Stimulated activated CD4-positive, alpha-beta T cell treated with anti-CD3 and anti-CD28 coated beads, Interleukin-2, amount 100 ng/mL, for 24 hours (primary cell): ENCODE measurements at places on chromosomes 3 and 15.

GRCh38 chr3:125398952-125399351 is 23.8 kb upstream of the ZNF148 start:
- DNase-seq, result no peak

- DNase-seq, result no peak
These were observed 69.8 kb downstream of the CPN2 start for GRCh38 chr3:194281306-194281705.

DNA sequence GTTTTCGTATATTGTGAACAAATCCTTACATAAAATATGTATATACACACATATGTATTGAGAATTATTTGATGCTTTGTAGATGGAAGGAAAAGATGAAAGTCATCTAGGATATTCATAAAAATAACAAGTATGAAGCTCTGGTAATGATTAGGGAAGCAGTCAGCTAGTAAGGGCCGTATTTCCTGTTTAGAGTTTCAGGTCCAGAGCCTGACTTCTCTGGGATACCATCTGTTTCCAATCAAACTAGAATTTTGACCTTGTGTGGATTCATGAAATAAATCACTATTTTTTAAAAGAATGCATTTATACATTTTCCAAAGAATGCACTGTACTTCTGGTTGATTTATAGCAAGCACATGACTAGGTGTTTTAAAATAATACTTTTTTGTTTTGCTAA is 156.1 kb upstream of the CGNL1 start:
- no peak for DNase-seq

DNA sequence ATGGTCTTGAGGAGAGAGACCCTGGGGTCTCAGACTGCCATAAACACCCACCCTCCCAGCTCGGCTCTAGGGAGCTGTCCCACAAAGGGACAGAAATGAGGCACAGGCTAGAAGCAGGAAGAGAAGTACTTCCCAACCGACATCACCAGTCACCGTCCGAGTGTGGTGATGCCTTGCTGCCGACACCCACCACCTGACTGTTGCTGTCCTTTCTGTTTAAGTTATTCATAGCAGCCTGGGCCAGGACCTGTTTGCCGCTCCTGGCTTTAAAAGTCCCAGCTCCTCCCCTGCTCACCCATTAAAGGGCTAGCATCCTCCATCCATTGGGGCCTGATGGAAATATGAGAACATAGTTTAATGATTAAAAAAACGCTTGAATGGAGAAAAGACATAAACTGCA is 13.2 kb upstream of the SPG11 start:
- DNase-seq, result peak; percentile 40

DNA sequence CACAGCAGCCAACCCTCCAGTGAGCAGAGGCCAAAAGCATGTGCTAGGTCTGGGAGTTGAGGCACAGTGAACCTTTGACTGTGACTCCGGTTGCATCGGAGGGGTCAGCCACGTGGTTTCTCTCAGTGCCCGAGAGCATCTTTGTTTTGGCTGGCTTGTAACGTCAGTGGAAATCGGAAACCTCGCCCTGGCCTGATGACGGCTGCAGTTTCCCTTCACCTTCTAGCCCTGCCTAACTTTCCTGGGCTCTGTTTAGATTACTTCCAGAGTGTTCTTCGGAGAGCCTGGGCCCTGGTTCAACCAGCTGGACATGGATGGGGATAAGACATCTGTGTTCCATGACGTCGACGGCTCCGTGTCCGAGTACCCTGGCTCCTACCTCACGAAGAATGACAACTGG is 56.6 kb downstream of the MESD start:
- no peak for DNase-seq
